ENCODE measurements at places on chromosomes 3 and 15. TPM values are rescaled to one million over a fixed set of nuclear protein-coding genes. Genes with fewer than 3 reads are reported as not detected.

Gene GHSR
- polyA plus RNA-seq = not detected

Gene OXTR
- polyA plus RNA-seq = 0.93 TPM

Gene SMCO1
- not detected for polyA plus RNA-seq

Gene SYNPR
- not detected for polyA plus RNA-seq

Gene GOLGA8B
- 77.4 TPM for polyA plus RNA-seq

Gene CILP
- polyA plus RNA-seq = 0.81 TPM

Gene RLBP1
- polyA plus RNA-seq = 0.60 TPM

Gene GABRR3
- polyA plus RNA-seq = not detected

Gene P3H2
- polyA plus RNA-seq = 2.0 TPM

Gene HIGD1A
- polyA plus RNA-seq = 307 TPM

Gene PTPRG
- 0.81 TPM for polyA plus RNA-seq

Gene TIMP4
- polyA plus RNA-seq = 0.64 TPM

Gene PODXL2
- polyA plus RNA-seq = 4.7 TPM

Gene FANCD2OS
- polyA plus RNA-seq = not detected

Gene DPH6
- polyA plus RNA-seq = 15.0 TPM

Gene MORC1
- not detected for polyA plus RNA-seq

Gene GP5
- not detected for polyA plus RNA-seq

Gene SLC12A1
- 0.06 TPM for polyA plus RNA-seq

Gene SEMA6D
- polyA plus RNA-seq = 28.4 TPM

Gene ITIH1
- 0.58 TPM for polyA plus RNA-seq

Gene ASB14
- polyA plus RNA-seq = not detected

Gene SI
- polyA plus RNA-seq = 551 TPM

Gene SLC22A14
- 0.04 TPM for polyA plus RNA-seq

Gene IL17RC
- 45.0 TPM for polyA plus RNA-seq

Gene ISG20
- polyA plus RNA-seq = 4.1 TPM

Gene MINAR1
- not detected for polyA plus RNA-seq

Gene TMEM45A
- polyA plus RNA-seq = 7.5 TPM

Gene FGD5
- 5.7 TPM for polyA plus RNA-seq

Gene VEPH1
- 0.18 TPM for polyA plus RNA-seq

Gene TTLL13
- polyA plus RNA-seq = 0.07 TPM

Gene UBA7
- polyA plus RNA-seq = 160 TPM

Gene MNS1
- polyA plus RNA-seq = 1.6 TPM

Gene TLR9
- 0.12 TPM for polyA plus RNA-seq

Gene AHSG
- 0.53 TPM for polyA plus RNA-seq

Gene ZPLD1
- polyA plus RNA-seq = not detected

Gene CPEB1
- polyA plus RNA-seq = not detected

Gene KBTBD8
- 3.4 TPM for polyA plus RNA-seq

Gene LRTM1
- not detected for polyA plus RNA-seq

Gene TMED3
- polyA plus RNA-seq = 106 TPM

Gene NFKBIZ
- 27.1 TPM for polyA plus RNA-seq

Gene CACNA2D2
- 0.97 TPM for polyA plus RNA-seq

All from small intestine (tissue), 16 donors.